ENCODE measurements at places on chromosomes 1 and 21.

DNA sequence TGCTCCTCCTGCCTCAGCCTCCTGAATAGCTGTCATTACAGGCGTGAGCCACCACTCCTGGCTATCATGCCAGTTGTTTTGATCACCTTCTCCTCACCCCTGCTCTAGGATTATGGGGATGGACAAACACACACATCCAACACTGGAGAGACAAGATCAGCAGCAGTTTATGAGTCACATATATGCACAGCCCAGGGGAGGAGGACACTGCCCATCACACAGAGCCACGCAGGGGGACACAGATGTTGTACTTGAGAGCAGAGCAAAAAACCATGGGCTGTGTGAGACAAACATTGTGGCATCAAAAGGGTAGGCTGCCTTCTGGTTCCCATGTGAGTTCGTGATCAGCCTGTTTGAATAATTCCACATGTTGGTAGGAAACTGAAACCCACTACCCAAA, 32.1 kb downstream of the EDARADD start:
- DNase-seq = no peak

DNA sequence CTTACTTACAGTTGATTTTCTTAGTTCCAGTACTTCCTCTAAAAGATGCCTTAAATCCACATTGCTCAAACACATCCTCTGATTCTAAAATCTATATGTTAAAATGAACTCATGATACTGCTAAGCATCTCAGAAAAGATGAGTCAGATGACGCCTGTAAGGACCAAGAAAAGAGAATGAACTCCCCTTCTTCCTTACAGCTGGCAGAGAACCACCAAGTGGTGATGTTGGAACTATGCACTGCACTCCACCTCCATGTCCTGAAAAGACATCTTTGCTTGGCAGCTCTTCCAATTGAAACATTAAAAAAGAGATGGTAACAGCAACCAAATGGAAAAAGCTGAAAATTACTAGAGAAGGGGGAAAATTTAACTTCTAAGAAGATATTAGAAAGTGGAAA, 648.8 kb downstream of the PTPRC start:
- DNase-seq = no peak

DNA sequence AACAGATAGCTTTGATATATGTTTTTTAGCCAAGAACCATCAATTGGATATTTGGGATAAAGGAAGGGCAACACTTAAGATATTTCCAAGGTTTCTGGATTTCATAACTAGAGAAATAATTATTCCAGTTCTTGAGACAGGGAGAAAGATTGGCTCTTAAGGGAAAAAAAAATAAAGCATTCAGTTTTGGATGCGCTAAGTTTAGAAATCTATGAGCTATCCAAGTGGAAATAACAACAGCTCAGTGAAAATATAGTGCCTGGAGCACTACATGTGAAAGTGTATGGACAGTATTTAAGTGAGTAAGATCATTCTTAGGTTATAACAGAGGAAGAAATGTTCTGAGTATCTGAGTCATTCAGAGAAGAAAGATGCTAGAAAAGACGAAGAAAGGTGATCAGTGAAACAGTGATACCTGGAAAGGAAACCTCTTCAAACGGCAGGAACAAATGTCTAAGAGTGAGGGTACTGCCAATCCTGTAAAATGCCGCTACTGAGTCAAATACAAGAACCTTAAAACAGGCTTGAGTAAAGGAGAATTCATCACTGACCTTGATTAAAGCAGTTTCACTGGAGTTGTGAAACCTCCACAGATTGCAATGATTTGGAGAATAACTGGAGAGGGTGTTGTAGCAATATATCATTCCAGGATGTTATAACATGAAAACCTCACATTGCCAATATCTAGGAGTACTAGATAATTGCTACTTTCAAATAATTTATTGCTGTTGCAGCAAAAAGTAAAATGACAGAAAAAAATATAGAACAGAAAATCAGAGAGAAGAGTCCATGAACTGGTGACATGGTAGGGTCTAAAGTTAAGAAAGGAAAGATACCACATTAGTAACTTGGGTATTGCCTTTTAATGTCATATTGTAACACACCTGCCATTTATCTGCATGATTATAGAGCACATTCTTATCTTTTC, 482.1 kb upstream of the RGS18 start:
- DNase-seq = no peak

- peak; percentile 21 for DNase-seq
Measured at GRCh38 chr1:210328032-210328745, 513 bp upstream of the HHAT start.

GRCh38 chr1:61337981-61338848, 255.9 kb downstream of the NFIA start:
- no peak for DNase-seq

- DNase-seq = peak; percentile 60
Measured at GRCh38 chr1:24321697-24322469, 2.7 kb downstream of the GRHL3 start.

GRCh38 chr1:187622545-187622944, 793.8 kb downstream of the PLA2G4A start:
- no peak for DNase-seq

DNA sequence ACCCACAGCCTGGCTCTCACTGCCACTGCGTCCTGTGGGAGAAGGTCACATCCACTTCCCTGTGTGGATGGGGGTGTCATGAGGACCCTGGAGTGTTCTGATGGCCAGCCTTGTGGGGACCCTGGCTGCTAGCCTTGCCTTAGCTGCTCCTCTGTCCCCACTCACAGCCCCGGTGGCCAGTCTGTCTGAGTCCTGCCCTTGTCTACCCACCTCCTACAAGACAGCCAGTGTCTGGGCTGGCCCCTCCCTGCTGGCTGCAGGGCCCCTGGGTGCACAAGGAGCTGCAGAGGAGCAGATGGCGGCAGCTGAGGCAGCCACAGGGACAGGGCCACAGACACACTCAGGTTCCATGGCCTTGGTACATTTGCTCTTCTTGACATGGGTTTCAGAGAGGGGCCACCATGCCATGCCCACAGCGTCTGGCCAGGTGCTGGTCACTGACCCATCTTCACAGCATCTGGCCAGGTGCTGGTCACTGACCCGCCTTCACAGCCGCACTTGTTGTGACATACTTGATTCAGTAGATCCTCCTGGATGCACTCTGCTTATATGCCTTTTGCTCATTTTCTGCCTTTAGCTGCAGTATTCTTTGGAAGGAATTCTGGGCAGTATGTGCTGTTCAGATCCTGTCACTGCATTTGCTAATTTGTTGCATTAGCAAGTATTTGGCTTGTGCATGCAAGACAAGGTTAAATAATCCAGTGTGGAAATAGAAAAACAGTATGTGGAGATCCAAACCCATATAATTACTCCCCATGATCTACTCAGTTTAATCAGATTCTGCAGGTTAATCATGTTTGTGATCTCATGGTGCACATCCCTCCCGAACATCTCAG, 157.8 kb downstream of the PCBP3 start:
- no peak for DNase-seq

GRCh38 chr1:28266920-28267322, 7.6 kb downstream of the SESN2 start:
- no peak for DNase-seq

GRCh38 chr1:27972141-27972540, 12.4 kb downstream of the XKR8 start:
- no peak for DNase-seq

GRCh38 chr1:4805987-4806386, 151.6 kb downstream of the AJAP1 start:
- DNase-seq = no peak

DNA sequence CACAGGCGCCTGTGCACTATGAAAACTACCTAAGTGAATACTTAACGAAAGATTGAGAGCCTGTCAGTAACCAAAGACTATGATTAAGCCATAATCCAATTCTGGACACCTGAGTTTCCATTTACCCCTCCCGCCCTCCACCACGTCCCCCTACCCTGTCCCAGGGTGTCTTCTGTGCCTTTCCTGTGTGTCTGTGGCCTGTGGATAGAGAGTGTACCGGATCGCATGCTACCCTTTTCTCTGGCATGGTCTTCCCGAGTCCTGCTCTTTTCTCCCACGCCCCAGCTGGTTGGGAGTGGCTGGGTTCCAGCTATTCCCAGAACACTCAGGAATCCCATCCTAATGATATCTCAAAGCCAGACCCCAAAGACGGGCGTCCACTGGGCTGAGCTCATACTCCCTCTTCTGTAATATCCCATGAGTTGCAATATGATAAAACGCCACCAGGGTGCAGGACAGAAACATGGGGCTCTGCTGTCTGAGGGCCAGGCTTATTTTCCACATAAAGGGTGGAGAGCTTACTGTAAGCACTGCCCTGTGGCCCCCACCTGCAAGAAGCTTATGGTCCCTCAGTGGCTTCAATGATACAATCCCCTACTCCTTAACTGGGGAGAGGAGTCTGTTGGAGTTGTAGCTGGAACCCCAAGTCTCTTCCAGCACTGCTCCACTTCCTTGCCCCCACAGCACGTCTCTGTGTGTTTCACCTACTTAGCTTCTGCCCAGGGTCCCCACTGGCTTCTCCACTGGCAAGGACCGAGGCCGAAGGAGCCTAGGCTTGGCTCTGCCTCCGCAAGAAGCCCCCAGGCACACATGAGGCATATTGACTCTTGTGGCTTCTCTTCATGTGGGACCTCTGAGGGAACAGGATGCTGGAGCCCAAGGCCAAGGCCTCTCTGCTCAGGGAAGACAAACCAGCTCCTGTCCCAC, 17.6 kb upstream of the ALX3 start:
- no peak for DNase-seq

GRCh38 chr1:66372522-66373101, 161.3 kb upstream of the SGIP1 start:
- DNase-seq = no peak

- no peak for DNase-seq
Measured at GRCh38 chr1:15160626-15161025, 7.1 kb downstream of the TMEM51 start.

DNA sequence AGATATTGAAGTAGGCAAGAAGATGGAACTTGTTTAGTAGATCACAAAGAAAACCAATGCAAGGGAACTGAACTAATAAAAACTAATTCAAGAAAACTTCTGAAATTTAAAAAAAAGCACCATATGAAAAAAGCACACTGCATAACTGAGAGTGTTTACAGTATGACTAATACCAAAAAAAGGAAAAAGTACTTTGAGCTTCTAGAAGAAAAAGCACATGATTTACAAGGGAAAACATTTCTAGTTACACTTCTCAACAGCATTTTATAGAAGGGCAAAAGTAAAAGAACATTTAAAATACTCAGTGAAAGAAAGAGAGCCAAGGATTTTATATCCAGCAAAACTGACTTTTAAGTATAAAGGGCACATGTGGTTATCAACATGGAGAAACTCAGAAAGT, 233.6 kb downstream of the RPS6KC1 start:
- DNase-seq = no peak

DNA sequence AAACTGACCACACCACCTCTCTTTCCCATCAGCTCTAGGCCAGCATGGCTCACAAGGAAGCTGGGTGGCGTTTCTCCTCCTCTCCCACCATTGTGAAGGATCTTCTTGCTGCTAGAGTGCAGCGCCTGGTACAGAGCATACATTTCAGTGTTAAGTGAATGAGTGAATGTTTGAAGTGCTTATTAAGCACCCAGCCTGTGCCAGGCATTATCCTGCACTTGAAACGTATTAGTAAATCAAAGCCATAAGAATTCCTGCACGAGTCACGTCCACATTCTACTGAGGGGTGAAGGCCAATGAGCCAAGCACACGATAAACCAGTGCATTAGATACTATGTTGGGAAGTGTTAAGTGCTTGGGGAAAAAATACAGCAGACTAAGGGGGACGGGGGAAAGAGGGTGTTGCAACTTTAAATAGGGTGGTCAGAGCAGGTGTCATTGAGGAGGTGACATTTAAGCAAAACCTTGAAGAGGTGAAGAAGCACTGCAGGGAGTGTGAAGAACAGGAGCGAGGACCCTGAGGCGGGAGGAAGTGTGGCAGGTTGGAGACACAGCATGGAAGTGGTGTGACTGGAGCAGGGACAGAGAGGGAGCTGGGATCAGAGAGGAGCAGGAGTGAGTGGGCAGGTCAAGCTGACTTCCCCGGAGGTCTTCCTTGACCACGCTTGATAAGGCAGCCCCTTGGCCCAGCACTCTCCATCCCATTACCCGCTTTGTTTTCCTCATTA, 48.5 kb upstream of the LRRN2 start:
- DNase-seq = no peak

- no peak for DNase-seq
Measured at GRCh38 chr1:116409751-116410191, 36.7 kb downstream of the ATP1A1 start.

DNA sequence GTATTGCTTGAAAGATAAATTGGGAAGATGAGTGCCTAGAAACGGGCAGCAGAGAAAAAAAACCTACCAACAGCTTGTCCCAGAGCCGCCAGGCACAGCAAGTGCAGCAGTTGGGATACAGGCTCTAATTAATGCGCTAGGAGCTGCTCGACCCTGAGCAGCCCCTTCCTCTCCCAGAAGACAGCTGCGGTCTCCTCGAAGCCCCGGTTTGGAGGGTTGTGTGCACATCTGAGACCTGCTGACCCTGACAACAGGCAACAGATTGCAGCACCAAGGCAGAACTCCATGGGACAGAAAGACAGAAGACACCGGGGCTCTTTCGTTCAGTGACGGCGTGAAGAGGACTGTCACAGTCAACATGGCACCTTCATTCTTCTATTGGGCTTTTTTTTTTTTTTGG, 101.4 kb downstream of the TSEN15 start:
- DNase-seq = no peak

GRCh38 chr1:200245473-200245872, 164.4 kb downstream of the ZNF281 start:
- no peak for DNase-seq

- DNase-seq = no peak
Measured at GRCh38 chr21:44485254-44485793, 30.0 kb downstream of the LRRC3 start.

DNA sequence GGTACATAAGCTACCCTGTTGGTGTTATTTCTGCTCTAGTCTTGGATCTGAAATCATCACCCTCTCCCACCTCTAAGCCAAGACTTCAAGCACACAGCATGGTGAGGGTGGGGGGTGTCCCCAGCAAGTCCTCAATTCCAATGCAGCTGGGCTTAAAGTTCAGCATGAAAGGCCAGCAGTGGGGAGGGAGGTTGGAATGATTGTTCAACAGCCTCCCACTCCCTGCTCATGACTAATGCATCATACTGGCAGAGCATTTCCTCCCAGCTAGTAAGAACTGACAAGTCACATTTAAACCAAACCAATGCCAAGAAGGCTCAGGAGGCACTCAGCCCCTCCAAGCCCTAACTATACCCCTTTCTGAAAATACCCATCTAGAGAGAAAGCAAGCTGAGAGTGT, 50.1 kb downstream of the TIAM1 start:
- DNase-seq = no peak

DNA sequence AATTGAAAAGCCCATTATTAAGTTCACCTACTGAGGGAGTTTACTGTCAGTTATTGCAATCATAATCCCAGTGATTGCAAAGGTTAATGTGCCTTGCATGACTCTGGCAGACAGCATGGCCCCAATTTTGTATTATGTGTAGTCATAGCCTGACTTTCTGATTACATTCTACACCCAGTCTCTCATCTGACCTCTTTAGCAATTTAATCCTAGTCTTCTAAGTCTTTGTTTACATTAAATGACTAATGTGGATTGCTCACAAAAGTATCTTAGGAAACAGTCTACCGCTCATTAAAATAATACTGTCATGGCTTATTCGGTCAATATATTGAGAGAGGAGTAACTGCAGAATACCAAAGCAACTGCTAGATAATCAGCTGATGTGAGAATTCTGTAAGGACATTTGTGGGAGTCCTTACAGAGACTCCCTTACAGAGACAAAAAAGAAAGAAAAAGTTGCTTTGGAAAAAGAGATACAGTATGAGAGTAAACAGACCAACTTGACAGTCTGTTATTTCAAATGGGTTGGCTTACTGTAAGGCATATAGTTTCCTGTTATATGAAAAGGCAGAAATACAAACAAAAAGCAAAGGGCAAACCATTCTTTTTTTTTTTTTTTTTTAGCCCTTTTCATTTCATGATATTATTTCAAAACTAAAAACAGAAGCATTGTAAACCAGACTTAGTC, 42.8 kb downstream of the SMG7 start:
- no peak for DNase-seq
